ENCODE measurements at places on chromosomes 7 and 10. TPM values are rescaled to one million over a fixed set of nuclear protein-coding genes. Genes with fewer than 3 reads are reported as not detected.

GRCh38 chr10:34553747-34554146 lies 261.3 kb downstream of the PARD3 start:
- no peak for DNase-seq

DNA sequence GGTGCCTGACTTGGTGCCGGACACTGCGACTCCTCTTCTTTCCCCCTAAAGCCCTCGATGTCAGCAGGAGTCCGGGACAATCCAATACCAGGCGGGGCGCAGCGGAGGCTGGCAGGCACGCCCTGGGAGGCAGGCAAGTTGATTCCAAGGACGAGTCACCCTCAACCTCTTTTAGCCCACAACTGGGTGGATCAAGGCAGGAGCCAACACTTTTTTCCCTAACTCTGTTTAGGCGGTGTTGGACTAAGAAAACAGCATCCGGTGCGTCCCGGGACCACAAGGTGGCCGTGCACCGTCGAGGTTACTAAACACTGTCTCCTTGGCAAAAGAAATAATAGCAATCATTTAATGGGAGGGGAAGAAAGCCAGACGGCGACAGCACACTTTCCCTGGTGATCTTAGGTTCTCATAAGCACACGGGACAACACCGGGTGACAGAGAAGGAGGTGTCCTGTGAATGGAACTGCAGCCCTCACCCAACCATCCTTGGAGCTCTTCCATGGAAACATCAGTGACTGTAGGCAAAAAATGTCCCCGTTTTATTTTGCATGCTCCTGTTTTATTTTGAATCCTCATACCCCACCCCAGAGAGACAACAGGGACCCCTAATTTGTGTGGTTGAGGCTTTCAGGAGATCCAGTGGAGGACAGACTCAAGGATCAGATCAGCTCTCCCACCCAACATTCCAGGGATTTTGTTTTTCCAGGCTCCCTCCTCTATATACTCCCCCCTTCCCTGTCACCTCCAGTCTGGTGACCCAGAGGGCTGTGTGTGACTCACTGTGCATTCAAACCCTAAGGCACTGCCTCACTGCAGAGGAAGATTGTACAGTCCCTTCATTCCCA lies 1.3 kb upstream of the CALCR start:
- DNase-seq: no peak

DNA sequence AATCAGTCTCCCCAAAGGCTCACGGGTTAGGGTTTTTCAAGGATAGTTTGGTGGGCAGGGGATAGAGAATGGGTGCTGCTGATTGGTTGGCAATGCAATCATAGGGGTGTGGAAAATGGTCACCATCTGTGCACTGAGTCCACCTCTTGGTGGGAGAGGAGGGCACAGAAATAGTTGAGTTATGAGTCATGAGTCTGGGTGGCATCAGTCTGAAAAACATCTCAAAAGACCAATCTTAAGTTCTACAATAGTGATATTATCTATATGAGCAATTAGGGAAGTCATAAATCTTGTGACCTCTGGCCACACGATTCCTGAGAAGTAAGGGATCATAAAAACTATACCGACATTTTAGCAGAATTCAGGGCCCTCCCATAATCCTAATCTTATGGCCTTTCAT lies 62.7 kb downstream of the LGI1 start:
- DNase-seq: no peak

GRCh38 chr10:8181496-8182157 lies 127.1 kb downstream of the GATA3 start:
- DNase-seq: no peak

GRCh38 chr7:112411186-112411795 lies 39.0 kb upstream of the IFRD1 start:
- DNase-seq: peak; percentile 27

DNA sequence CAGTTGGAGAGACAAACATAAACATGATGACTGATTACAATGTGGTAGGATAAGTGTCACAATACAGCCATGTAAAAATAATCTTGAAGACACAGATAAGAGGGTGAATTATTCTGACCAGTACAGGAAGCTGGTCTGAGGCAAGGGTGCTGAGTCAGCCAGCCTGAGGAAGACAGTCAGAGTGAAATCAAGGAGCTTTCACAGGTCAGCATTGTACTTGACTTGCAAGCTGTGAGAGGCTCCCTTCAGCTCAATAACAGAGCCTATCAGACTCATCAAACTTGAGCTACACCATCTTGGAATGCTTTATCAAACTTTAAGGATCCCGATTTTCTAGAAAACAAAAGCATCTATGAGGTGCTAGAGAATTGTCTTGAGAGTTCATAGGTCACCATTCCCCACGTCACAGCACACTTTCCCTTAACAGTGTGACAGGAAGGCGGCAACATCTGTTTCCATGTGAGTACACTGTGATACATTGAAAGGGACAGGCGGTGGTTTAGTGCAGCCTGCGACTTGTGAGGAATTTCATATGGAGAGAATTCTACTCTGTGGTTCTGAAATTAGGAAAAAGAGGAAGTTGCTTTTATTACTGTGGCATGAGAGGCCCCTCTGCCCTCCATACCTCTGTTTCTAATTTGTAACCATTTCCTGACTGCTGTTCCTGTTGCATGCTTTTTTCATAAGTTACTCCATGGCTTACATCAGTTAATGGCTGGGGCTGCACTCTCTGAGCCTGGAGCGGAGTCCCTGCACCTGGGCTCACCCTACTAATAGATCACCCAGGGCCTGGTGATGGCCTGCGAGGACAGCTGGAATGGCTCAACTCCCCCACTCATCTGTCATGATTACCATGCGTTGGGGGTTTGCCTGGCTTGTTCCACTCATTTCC lies 417.1 kb downstream of the SUGCT start:
- DNase-seq: peak; percentile 31

GRCh38 chr7:77184990-77185389 lies 14.6 kb downstream of the FGL2 start:
- no peak for DNase-seq

DNA sequence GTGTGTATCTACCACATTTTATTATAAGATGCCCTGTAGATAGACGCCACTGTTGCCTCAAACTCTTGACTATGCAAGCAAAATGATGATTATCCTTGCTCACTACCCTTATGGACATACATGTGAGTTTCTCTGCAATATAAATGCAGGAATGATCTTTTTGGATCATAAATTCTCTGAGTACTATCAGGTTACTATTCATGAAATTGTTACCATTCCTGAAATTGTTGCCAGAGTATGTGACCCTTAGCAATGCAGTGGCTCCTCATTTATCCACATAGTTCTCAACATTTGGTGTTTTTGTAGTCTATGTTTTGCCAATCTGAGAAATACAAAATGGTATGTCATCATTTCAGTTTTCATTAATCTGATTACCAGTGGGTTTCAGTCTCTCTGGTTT lies 166.2 kb upstream of the FAM3C start:
- DNase-seq: no peak

- no peak for DNase-seq
These were observed 2.8 kb downstream of the ARL4A start for GRCh38 chr7:12690041-12690878.

Gene FOXP2
- 15.5 TPM for polyA plus RNA-seq

Gene SPDYE9
- polyA plus RNA-seq: 0.41 TPM

Gene AP1S1
- polyA plus RNA-seq: 81.6 TPM
